ENCODE measurements at places on chromosomes 1 and 21.

GRCh38 chr1:240806200-240806745 lies 194.3 kb upstream of the GREM2 start:
- DNase-seq: no peak

DNA sequence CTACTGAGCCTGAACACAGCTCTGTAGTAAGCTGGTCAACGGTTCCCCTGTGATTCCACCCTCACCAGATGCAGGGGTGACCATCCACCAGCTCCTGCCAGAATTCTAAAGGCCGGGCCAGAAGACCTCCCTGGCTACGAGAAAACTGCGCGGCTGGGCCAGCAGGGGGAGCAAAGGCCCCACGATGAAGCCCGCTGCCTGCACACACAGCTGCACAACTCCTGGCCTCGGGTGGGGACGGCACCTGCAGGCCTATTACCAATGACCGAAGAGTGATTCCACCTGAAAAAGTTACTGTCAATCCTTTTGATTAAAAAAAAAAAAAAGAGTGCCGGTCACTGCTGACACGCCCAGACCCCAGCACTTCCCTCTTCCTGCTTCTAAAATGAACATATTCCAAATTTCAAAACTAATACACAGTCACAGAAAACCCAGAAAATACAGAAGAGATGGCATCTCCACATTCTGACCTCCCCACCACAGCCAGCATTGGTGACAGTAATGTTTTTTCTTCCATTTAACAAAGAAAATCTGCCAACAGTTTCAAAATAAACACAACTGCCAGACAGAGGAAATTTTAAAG lies 49.8 kb upstream of the RIPK4 start:
- peak; percentile 65 for DNase-seq

GRCh38 chr1:56080123-56080522 lies 499.2 kb downstream of the PLPP3 start:
- no peak for DNase-seq

GRCh38 chr21:40067751-40068150 lies 200.5 kb downstream of the PCP4 start:
- DNase-seq: no peak

GRCh38 chr21:41895643-41896493 lies 16.7 kb upstream of the PRDM15 start:
- no peak for DNase-seq

GRCh38 chr1:41856151-41856943 lies 62.4 kb downstream of the HIVEP3 start:
- no peak for DNase-seq

GRCh38 chr1:84298328-84298683 lies 3.2 kb upstream of the SAMD13 start:
- DNase-seq: peak; percentile 53

- no peak for DNase-seq
Observed at GRCh38 chr1:150066838-150067183, 765 bp upstream of the VPS45 start.

- no peak for DNase-seq
Observed at GRCh38 chr1:192147221-192147620, 11.0 kb upstream of the RGS18 start.

DNA sequence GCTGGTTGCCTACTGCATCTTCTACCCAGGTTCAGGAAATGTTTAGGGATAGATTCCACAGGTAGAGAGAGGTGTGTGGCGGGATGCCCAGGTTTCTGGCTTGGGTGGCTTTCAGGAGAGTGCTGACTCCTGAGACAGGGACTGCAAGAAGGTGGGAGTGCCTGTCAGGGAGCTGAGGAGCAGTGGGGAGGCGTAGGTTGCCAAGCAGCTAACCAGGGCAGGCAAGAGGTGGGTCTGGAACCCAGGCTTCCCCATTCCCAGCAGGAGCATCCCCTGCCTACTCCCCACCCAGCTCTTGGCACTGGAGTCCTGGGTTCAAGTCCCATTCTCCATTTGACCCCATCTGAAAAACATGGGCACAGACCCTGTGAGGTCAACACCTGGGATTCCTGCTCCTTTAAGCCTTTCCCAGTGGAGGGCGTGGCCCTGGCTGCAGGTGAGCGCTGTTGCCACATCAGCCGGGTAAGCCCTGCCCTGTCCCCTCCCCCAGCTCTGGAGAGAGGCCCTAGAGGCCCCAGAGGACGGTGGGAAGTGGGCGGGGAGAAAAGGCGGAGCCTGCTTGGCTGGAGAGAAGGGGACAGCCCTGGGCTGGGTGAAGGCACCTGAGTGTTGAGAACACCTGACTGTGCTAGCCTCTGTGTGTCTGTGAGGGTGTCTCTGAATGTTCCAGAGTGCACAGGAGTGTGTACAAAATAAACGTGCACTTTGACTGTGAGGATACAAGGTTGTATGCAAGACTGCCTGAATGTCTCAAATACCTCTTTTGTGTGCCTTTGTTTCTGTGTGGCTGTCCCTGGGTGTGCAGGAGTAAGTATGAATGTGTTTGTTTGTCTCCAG lies 14.0 kb upstream of the SYNC start:
- DNase-seq: peak; percentile 78

DNA sequence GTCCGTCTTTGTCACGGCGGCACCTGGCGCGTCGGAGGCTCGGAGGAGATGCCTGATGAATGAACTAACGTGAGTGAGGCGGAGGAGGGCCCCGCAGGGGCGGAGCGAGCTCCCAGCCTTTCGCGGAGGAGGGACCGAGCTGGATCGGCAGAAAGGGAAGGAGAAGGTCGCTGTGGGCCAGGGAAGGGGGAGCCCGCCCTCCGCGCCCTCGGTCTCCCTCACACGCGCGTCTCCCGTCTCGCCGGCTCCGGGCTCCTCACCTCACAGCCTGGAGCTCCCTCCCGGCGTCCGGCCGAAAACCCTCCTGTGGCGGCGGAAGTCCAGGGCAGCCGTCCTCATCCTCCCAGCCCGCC lies 519 bp downstream of the ZNF496 start:
- peak; percentile 61 for DNase-seq

GRCh38 chr1:84253036-84253435 lies 48.5 kb upstream of the SAMD13 start:
- no peak for DNase-seq

GRCh38 chr1:170150016-170150415 lies 4.3 kb downstream of the NTMT2 start:
- DNase-seq: peak; percentile 82

DNA sequence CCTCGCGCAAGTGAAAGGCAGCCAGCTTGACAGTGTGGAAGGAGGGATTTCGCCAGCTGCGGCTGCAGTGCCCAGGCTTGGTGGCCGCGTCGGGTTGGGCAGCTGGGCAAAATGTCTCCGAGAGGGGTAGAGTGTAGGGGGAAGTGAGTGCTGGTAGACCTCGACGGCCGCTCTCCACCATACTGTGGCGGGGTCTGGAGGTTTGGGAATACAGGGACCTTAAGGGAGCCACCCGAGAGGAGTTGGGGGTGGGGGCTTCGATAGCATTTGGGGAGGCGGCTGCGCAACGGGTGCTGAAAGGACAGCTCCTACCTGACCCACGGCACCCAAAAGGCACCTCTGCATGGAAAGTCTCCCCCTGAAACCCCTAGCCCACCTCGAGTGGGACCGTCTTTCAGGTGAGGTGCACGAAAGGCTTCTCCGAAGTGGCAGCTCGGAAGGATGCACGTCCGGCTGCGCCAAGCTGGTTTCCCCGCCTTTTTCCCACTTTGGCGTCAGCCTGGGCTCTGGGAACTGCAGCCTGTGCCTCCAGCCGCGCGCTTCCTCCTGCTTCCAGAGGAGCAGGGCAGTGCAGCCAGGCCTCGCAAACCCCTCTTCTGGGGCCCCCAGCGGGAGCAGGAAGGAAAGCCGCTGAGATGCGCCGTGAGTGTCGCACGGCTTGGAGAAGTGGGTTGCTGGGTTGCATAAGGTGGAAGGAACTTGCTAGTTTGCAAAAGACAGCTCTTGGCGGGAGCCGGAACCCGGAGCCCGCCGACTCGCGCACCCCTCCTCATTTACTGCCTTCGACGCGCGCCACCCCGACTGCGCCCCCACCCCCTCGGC lies 531 bp upstream of the HMGN2 start:
- DNase-seq: peak; percentile 59

- peak; percentile 26 for DNase-seq
Observed at GRCh38 chr1:210477328-210477924, 148.7 kb downstream of the HHAT start.

DNA sequence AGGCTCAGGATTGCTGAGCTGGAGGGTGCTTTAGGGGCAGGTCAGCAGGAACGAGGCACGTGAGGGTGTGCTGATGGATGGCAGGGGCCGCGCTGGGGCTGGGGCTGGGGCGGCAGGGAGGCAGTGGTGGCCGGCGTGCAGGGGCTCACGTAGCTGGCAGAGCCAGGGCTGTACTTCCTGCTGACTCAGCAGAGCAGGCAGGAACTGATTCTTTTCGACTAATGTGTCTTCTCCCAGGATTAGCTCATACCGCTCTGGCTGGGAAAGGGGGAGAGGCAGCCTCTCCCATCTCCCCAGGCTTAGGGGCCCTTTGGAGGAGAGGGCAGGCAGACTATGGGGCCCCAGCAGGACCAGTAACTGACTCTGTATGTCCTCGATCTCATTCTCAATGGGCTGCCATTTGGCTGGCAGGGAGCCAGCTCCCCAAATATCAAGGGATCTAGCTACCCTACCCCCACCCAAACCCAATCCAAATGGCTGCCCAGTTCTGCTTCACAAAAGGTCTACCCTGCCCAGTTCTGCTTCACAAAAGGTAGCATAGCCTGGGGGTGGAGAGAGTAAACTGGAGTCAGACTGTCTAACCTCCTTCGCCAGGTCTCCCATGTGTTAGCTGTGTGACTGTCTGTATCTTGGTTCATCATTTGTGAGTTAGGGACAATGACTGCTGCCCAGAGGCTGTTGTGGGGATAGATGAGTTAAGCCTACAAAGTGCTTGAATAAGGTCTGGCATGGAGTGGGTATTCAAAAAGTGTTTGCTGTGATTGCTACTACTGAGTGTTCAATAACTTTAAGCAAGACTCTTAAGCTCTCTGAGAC lies 100.1 kb upstream of the SLC2A1 start:
- DNase-seq: no peak

GRCh38 chr1:79124756-79125155 lies 118.2 kb upstream of the ADGRL4 start:
- DNase-seq: no peak

- DNase-seq: no peak
Observed at GRCh38 chr1:156146769-156147405, 6.5 kb upstream of the SEMA4A start.

- no peak for DNase-seq
Observed at GRCh38 chr1:42328916-42329496, 6.0 kb downstream of the FOXJ3 start.
